Hematopoietic multipotent progenitor cell treated with erythropoietin and hydrocortisone succinate and interleukin-3 and kit ligand, for 17 days (in vitro differentiated cells): ENCODE measurements at places on chromosomes 5 and 9.

GRCh38 chr9:73125651-73126050, 26.0 kb upstream of the ANXA1 start:
- no peak for DNase-seq

DNA sequence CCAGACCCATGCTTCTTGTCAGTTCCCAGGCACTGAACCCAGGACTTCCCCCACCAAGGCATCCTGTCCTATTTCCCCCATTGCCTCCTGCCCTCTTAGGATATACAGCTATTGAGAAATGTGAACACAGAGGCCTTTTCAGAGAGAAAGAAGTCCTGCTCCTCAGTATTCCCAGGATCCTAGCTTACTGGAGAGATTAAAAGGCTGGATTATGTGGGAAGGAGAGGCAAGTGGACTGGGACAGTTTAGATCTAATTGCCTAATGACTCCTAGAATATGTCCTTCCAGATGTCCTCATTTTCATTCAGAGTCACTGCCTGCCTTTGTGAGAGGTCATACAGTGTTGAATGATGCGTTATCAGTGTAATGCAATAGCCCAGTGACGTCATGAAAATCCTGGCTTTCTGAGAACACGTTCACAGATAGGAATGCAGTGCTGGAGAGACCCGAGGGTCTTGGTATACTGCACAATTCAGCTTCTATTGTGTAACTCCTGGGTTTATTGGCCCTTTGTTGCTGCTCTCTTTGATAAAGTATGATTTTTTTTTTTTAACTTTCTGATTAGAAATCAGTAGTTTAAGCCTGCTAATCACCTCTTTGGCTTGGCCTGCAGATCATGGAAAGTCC, 26.2 kb downstream of the WWC1 start:
- DNase-seq: no peak

DNA sequence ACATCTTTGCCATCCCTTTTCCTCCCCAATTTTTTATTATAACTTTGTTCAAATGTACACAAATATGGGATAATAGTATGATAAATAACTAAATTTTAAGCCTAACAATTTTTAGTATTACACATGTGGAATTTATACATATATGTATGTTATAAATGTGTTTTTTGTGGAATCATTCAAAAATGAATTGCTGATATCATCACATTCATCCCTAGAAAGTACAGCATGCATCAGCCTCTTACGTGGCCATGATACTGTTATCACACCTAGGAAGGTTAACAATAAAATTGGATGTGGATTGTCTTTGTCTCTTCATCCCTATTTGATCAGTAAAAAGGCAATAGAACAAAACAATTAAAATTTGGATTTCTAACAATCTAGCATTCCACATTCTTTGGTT, 73.7 kb upstream of the DAP start:
- DNase-seq: no peak

DNA sequence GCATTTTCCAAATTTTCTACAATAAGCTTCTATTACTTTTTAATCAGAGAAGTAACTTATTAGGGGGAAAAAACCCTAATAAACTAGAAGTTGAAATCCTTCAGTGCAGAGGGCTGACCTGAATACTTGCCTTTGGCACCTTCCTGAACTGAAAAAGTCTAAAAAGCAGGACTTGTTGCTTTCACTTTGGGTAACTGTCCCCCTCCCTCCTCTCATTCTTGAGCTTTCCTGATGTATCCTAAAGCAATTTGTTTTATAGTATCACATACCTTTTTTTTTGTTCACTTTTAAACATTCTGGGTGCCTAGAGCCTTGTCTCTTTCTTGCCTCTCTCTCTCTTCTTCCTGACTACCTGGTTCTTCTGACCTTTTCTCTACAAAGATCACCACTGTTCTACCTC, 64.0 kb upstream of the ERBIN start:
- DNase-seq: no peak

- DNase-seq: no peak
These were observed 8.6 kb downstream of the SUSD1 start for GRCh38 chr9:112166176-112167140.

DNA sequence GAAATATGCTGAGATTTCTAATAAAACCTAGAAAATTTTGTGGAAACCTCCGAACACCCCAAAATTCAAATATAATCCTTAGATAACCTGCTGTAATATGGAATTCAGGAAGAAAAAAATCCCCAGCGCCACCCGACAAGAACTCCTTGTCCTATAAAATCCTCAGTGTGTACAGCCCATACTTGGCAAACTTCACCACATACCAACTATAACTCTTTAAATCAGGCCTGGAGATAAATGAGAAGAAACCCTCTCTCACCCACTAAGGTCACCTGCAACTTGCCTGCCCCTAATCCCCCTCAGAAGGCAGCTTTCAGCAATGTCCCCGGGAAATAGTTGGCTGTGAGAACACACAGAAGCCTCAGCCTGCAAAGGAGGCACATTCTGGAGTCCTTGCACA, 90.5 kb downstream of the SH3TC2 start:
- DNase-seq: no peak

DNA sequence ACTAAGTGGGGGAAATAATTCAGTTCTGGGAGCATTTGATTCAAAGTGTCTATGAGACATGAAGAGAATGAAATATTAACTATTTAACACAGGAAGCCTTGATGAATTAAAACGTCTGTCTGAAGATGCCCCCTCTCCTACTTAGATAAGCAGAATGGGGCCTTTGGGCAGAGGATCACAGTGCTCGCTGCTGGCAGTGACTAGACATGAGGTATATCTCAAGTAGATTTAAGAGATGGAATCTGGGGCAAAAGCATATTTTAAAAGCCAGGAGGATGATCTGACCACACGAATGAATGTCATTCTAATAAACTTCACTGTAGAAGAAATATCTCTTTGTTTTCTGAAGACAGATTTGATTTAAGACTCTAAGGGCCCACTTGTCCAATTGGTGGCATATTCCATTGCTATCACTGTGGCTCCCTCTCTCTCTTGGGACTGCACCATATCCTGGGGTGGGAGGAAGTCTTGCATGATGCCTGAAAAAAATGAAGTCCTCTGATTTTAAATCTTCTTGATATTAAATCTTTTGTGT, 254.0 kb downstream of the MAN2A1 start:
- DNase-seq: no peak

DNA sequence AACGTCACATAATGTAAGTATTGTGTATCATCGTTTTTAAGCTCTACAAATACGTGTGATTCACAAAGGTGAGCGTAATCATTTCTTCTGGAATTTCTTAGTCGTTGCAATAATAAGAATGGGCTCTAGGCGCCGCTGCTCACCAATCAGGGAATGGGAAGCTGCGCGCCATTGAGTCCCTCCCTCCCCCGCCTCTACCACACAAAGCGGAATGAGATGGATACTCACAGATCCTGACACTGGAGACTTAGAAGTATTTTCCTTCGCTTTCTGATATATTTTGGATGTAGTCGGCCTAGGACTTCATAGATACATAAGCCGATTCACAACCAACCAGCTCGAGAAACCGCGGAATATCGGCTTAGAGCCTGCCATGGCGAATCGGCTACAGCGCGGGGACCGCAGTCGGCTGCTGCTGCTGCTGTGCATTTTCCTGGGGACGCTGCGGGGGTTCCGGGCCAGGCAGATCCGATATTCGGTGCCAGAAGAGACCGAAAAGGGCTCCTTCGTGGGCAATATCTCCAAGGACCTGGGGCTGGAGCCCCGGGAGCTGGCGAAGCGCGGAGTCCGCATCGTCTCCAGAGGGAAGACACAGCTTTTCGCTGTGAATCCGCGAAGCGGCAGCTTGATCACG, at the start of gene PCDHGA11:
Gene PCDHGA11 (plus strand): TSS at position 197 of the 634 bp plus-strand sequence. CDS start 177 bp downstream, at position 374.
- DNase-seq: peak; percentile 48

DNA sequence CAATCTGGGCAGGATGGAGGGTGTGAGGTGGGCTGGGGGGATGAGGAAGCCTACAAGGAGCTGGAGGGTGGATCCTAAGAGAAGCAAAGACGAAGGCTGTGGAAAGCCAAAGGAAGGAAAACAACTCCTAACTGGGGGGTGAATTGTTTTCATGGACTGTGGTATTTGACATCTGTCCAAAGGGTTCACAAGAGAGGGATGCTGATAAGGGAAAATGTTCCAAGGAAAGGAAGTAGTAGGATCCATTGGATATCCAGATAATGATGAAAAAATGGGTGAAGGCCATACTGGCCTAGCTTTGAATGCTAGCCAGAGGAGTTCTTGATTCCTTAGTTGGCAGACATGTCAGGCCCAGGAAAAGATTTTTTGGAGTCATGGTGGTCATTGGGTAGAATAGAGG, 51.8 kb upstream of the FOXI1 start:
- no peak for DNase-seq

GRCh38 chr5:109388407-109388806, 21.4 kb downstream of the PJA2 start:
- no peak for DNase-seq

DNA sequence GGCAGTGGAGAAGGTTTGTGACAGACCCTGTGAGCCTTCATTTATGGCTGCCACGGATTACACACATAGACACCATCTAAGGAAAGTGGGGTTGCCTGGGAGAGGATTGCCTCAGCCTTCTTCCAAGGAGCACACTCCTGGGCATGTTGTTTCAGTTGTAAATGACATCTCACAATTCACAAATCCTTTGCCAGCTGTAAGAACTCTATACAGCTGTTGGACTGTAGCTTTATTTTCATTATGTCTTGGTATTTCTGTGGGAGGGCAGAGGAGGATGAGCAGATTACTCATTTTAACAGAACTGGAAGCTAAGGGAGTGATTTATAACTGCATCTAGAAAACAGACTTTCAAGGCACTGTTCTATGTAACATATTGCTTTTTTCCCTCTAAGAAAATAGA, 25.6 kb downstream of the MELK start:
- no peak for DNase-seq

DNA sequence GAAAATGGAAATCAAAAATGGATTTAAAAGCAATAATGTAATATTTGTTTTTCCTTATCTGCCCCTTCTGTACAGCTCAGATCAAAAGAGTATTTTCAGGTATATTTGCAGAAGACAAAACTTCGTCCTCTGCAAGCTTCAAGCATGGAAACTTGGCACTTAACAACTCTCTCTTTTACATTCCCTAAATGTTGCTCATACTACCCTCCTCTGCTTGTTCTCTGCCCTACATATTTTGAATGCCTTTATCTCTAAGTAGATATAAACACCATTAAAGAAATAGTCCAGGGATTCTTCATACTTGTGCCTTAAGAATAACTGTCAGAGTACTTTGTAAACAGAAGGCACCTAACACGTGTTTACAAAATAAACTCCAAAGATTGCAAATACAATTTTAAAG, 19.2 kb upstream of the SMC2 start:
- no peak for DNase-seq

DNA sequence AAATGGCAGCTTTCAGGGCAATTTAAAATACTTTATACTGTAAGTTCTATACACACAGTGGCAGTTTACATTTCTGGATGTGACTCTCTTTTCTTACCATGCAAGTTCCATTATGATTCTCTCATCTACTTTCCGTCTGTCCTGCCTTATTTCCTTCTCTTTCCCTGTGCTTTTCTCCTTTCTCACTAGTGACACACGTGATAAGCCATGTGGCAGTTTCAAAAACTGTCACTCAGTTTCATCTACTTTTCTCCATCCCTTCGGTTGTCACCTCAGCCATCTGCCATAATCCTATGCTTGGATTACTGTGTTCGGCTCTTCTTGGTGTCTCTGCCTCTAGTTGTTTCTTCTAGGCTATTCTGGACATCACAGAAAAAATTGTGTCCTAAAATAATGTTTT, 46.8 kb upstream of the ATG10 start:
- no peak for DNase-seq

GRCh38 chr5:55188656-55189540, 15.9 kb upstream of the CDC20B start:
- DNase-seq: no peak

GRCh38 chr9:131396626-131397025, 2.7 kb downstream of the PRRC2B start:
- no peak for DNase-seq

- no peak for DNase-seq
These were observed 136.8 kb downstream of the TENT4A start for GRCh38 chr5:6850106-6850432.

- DNase-seq: no peak
These were observed 65.3 kb downstream of the ARHGEF37 start for GRCh38 chr5:149646564-149646963.

- DNase-seq: no peak
These were observed 1238.0 kb upstream of the NUDT12 start for GRCh38 chr5:104800440-104801048.

DNA sequence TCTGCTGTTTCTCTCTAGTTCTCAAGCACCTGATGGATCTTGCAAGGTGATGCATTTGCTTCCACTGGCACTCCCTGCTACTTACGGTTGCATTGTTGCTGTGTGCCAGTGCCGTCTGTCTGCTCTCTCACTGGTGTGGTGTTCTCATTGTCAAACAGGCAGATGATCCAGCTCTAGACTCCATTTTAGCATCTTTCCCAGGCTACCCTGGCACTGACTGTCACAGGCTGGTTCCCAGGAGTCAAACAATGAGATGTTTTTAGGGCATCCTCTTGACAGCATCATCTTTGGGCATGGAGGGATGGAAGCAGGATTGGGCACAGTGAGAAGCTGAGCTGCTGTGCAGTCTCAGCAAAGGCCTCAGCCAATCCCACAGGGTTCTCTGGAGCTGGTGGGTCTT, 12.9 kb downstream of the MTRR start:
- no peak for DNase-seq

- DNase-seq: no peak
These were observed 66.5 kb downstream of the SEMA6A start for GRCh38 chr5:116507941-116508655.

DNA sequence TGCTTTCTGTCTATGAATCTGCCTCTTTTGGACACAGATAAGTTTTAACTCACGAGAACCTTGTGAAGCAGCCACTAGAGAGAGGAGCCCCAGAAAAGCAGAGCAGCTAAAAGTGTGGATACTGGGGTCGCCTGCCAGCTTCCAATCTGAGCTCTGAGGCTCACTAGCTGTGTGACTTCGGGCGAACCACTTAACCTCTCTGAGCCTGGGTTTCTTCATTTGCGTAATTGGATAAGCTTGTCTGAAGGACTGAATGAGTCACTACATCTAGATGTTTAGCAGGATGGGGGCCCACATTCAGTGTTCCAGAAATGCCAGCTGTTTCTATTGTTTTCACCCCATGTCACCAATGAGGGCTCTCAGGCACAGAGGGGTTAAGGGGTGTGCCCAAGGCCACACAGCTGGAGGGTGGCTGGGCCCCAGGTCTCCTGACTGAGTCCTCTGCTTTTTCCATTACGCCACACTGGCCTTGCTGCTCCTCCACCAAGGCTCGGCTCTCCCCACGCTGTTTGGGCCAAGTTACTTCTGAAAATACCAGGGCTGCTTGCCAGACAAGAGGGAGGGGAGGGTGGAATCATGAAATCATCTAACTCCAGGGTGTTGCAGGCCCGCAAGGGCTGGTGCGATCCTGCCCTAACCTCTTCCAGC, 36.2 kb downstream of the SH3PXD2B start:
- DNase-seq: no peak

- DNase-seq: no peak
These were observed 48.8 kb downstream of the MAST4 start for GRCh38 chr5:66645039-66645438.

DNA sequence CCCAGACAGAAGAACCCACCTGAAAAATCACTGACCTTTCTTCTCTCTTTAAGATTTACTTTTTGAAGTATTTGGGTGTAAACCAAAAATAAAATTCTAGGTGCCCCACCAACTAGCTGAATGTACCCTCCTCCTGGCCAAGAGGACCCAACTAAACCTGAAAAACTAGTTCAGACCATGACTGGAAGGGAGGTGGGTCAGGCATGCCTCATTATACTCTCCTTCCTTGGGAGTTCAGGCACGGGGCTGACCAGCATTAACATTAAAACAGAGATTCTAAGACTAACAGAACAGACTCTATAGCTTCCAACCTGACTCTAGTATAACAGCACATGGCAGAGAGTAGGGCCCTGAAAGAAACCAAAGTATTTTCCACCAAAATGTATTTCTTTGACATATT, 61.4 kb downstream of the CERT1 start:
- no peak for DNase-seq
